ENCODE measurements at places on chromosomes 3 and 15.
A peak's percentile ranks its signal among the peaks of the same experiment; 100 is the strongest.

- DNase-seq: no peak
Observed at GRCh38 chr3:50186096-50186495, 5.3 kb upstream of the GNAT1 start.

DNA sequence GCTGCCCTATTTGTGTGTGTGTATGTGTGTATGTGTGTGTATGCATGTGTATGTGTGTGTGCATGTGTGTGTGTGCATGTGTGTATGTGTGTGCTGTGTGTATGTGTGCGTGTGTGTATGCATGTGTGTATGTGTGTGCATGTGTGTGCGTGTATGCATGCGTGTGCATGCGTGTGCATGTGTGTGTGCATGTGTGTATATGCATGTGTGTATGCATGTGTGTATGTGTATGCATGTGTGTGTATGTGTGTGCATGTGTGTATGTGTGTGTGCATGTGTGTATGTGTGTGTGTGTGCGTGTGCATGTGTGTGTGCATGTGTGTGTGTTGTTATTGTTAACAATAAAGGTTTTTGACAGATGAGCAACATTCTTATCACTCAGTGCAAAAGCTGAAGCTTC, 110.8 kb upstream of the HES1 start:
- DNase-seq: no peak

DNA sequence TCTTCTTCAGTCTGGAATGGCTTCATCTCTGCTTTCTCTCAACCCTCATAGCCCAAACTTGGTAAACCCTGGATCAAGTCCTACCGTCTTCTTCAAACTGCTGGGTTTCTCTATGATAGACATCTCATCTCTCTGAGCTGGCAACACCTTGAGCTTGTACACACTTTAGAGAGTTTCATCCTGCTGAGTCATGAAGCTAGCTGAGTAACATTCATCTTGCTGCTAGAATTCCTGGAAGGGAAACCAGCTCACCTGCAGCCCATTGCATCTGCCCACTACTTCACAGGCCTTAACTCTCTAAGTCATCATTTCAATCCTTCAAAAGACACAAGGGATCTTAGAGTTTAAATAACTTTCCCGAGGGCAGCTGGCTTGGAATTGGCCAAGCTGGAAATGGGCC, 175.5 kb upstream of the RORA start:
- no peak for DNase-seq

GRCh38 chr3:151259664-151260063, 18.7 kb downstream of the P2RY14 start:
- no peak for DNase-seq

DNA sequence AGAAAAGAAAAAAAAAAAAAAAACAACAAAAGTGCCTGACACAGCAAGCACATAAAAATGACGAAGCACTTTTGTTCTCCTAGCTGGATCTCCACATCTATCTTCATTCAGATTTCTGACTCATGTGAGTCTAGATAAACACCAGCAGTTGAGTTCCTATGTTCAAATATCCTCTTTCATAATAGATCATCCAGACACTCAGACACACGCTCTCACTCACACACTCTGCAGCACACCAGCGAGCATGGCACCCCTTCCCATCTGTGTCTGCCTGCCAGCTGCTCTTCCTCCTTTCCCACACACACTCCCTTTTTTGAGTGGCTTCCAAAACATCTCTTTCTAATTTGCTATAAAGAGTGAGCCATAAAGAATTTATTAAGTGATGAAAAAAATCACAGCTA, 19.8 kb upstream of the CELF6 start:
- DNase-seq: peak; percentile 43

DNA sequence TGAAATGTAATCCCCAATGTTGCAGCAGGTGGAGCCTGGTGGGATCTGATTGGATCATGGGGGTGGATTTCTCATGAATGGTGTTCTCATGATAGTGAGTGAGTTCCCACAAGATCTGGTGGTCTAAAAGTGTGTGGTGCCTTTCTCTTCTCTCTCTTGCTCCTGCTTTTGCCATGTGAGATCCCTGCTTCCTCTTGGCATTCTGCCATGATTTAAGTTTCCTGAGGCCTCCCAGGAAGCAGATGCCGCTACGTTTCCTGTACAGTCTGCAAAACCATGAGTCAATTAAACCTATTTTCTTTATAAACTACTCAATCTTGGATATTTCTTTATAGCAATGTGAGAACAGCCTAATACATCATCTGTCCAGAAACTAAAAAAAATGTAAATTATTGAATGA, 298.3 kb downstream of the MEX3B start:
- no peak for DNase-seq

GRCh38 chr15:29401644-29402043, 132.0 kb upstream of the NSMCE3 start:
- no peak for DNase-seq

DNA sequence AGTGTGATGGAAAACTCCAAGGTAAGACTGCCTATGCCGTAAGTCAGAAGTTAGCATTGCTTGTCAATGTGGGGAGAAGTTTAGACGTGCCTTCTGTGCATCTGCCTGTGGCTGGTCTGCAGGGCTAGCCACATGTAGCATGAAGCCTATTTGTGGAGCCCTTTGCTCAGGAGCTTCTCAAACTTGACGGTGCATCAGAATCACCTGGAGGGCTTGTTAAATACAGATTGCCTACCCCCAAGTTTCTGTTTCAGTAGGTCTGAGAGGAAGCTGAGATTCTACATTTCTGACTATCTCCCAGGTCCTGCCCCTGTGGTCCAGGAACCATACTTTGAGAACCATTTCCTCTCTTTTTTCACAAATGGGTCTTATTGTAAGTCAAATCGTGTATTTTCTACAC, 292.1 kb upstream of the TPM1 start:
- no peak for DNase-seq

Measured in HL-60 (cell line).